Airway epithelial cell (primary cell): ENCODE measurements at places on chromosomes 2 and 18. TPM values are rescaled to one million over a fixed set of nuclear protein-coding genes. Genes with fewer than 3 reads are reported as not detected.

Gene RAB27B
- total RNA-seq = 14.2 and 22.4 TPM in 2 replicates

Gene IL36B
- not detected in 2 replicates for total RNA-seq

Gene HOXD11
- not detected in 2 replicates for total RNA-seq

Gene ZNF2
- total RNA-seq = 2.8 and 5.8 TPM in 2 replicates

Gene TEX51
- total RNA-seq = not detected in 2 replicates

Gene CFC1
- total RNA-seq = not detected in 2 replicates

Gene IL36RN
- 9.6 and 11.6 TPM in 2 replicates for total RNA-seq

Gene GAD1
- total RNA-seq = 2.6 TPM in 1 of 2 replicates, not detected in the other

Gene AFF3
- 0.14 and 0.28 TPM in 2 replicates for total RNA-seq

Gene TCF7L1
- total RNA-seq = 4.9 and 5.8 TPM in 2 replicates

Gene PIGN
- total RNA-seq = 15.2 and 35.5 TPM in 2 replicates

Gene DCC
- not detected in 2 replicates for total RNA-seq

Gene GPBAR1
- 0.56 TPM in 1 of 2 replicates, not detected in the other for total RNA-seq
